ENCODE measurements at places on chromosomes 6 and 20. TPM values are rescaled to one million over a fixed set of nuclear protein-coding genes. Genes with fewer than 3 reads are reported as not detected.

GRCh38 chr6:73285674-73286283 is 22.8 kb upstream of the KHDC1 start:
- no peaks in the 10 kb centered on the region for H3K27me3 ChIP-seq
- H3K27ac ChIP-seq = no peak overlapping the region
- no peak overlapping the region for H3K4me3 ChIP-seq
- no peaks in the 10 kb centered on the region for H3K4me1 ChIP-seq
- no peaks in the 10 kb centered on the region for H3K36me3 ChIP-seq
- DNase-seq = no peak

DNA sequence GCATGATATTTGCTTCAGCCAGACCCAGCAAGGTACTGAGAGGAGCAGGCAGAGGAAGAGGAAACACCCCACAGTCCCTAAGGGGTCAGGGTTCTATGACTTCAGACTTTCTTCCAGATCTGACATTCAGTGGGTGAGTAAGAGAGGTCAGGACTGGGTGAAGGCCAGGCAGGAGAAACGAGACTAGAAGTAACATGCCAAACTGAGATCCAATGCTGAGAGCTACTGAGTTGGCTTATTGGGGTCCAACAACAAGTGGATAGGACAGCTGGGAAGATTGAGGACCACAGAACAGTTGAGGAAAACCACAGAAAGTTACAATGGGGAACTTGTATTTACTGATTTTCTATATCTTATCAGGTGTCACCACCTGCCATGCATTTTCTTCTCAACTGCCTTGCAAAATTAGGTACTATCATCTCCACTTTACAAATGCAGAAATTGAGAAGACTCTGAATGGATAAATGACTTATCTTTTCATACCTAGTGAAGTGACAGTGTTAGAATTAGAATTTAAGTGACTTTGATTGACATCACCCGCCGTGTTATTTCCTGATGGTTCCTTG is 43.8 kb upstream of the HIVEP1 start:
- H3K4me1 ChIP-seq = peaks cover 11% of the 10 kb centered on the region
- H3K36me3 ChIP-seq = no peaks in the 10 kb centered on the region
- DNase-seq = no peak
- no peak overlapping the region for H3K27ac ChIP-seq

DNA sequence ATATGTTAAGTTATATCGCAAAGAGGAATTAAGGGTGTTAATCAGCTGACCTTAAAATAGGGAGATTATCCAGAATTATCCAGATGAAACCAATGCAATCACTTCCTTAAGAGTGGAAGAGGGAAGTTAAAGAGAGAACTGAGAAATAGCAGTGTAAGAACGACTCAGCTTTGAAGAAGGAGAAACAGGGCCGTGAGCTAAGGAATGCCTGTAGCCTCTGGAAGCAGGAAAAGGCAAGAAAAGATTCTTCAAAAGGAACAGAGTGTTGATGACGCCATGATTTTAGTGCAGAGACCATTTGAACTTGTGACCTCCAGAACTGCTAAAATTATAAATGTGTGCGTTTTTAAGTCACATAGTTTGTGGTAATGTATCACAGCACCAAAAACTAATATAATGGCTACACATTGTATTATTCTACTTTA is 32.7 kb downstream of the ILRUN start:
- H3K27ac ChIP-seq = peak overlapping the region; percentile 7
- no peak overlapping the region for H3K4me3 ChIP-seq
- H3K27me3 ChIP-seq = no peaks in the 10 kb centered on the region
- peaks cover 23% of the 10 kb centered on the region for H3K4me1 ChIP-seq

The TRIM26 gene
- polyA plus RNA-seq = 37.3 TPM

The NHSL1 gene
- 1.2 TPM for polyA plus RNA-seq

All from adrenal gland (tissue), 19 donors.